Stimulated activated CD8-positive, alpha-beta memory T cell treated with anti-CD3 and anti-CD28 coated beads, Interleukin-4, amount 100 ng/mL, for 4 hours (primary cell): ENCODE measurements at places on chromosomes 12 and 14.

- no peak for DNase-seq
Measured at GRCh38 chr12:79686171-79686570, 4.6 kb downstream of the PAWR start.

GRCh38 chr12:77968021-77968420 lies 137.3 kb downstream of the NAV3 start:
- no peak for DNase-seq

DNA sequence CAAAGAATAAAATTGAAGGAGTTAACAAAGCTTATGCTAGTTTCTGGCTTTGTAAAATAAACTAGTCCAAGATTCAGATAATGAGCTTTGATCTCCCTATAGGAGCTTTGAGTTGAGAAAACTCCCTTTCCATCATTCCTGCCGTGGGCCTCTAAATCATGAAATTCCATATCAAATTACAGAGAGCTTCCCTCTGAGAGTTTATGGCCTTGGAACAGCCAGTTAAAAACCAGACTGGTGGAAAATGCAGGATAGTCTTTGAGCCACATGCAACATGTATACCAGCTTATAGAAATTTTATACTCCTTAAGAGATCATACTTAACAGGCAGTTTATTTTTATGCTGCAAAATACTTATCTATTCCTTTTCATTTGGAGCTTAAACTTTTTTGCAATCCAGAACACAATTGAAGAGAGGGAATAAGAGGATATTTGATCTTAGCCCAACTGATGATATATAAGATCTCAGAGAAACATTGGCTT lies 175.8 kb upstream of the ATP2B1 start:
- no peak for DNase-seq

DNA sequence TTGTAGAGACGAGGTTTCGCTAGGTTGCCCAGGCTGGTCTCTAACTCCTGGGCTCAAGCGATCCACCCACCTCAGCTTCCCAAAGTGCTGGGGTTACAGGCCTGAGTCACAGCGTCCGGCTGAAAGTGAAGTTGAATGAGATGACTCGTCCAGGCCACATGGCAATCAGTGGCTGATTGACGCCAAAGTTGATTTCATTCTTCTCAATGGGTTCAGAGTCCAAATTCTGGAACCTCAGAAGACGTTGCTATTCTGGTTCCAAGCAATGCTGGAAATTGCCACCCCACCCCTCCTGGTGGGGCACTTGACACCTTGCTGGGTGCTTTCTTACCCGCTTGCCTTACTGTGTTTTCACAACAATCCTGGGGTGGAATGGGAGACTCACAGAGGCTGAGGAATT lies 14.9 kb downstream of the ABCB9 start:
- no peak for DNase-seq

GRCh38 chr12:102534899-102535298 lies 54.5 kb upstream of the IGF1 start:
- no peak for DNase-seq

DNA sequence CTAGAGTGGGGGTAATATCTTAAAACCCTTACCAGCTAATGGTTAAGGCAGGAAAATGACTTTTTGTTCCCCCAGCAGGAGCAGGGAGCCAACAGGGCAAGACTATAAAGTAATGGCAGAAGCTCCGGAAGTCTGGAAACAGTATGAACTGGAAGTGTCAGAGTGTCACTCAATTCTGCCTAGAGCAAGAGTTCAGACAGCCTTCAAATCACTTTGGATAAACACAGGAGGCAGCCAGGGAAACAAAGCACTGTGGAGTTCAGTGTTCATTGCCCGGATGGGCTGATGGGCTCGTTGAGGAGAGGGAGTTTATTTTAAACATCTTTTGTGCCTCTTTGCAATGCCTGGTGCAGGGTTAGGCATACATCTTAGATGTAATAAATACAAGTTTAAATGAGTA lies 16.5 kb upstream of the DYRK2 start:
- DNase-seq, result no peak

- no peak for DNase-seq
Measured at GRCh38 chr12:79083181-79083580, 218.6 kb downstream of the SYT1 start.

DNA sequence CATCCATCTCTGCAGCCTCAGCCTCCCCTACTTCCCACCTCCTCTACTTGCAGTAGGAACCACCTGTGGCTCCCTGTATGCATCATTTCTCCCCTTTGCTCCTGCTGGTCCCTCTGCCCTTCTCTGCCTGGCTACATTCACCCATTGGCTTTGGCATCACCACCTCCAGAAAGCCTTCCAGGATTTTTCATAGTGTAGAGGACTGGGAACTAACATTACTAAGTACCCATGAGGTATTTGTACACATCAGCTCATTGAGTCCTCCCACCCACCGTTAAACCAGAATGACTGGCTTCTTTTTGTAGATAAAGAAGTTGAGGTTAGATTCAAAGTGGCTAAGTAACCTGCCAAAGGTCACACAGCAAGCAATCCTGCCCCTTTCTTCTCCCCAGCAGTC lies 17.1 kb downstream of the SYNE3 start:
- no peak for DNase-seq

DNA sequence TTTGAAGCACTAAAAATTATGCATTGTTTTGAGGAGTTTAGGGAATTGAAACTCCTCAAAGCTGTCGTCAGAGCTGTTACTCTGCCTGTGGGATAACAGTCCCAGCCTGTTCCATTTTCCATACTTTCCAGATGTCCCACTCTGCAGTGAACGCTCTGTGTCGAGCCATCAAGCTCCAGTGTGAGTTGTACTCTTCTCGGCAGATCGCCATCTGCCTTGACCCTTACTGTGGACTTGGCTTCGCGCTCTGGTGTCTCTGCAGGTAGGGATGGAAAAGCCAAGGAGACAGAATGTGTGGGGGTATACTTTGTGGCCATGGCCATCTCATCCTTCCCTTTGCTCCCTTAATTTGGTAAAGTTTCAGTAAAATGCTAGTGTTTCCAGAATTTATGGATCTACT lies 35.5 kb upstream of the ATF1 start:
- DNase-seq, result no peak

- no peak for DNase-seq
Measured at GRCh38 chr12:62817556-62818271, 117.2 kb downstream of the PPM1H start.

- DNase-seq, result no peak
Measured at GRCh38 chr12:106135075-106135474, 3.7 kb downstream of the NUAK1 start.

- DNase-seq, result no peak
Measured at GRCh38 chr12:112463478-112463877, 44.7 kb downstream of the PTPN11 start.

DNA sequence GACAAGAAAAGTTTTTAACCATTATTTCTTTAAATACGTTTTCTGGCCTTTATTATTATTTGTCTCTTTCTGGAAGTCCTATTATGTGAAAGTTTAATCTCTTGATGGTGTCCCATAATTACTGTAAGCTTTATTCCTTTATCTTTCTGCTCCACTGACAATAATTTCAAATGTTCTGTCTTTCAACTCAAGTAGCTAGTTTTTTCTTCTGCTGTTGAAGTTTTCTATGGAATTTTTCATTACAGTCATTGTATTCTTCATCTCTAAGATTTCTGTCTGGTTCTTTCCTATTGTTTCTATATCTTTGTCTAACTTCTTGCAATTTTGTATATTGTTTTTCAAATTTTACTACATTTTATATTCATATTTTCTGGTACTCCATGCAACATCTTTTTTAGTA lies 173.6 kb upstream of the MGAT4C start:
- no peak for DNase-seq
